Left renal cortex interstitium (tissue), 4 donors: ENCODE measurements at places on chromosomes 5 and 9. TPM values are rescaled to one million over a fixed set of nuclear protein-coding genes. Genes with fewer than 3 reads are reported as not detected.

Gene GAPT
- 1.5 TPM for polyA plus RNA-seq

Gene NKD2
- 21.6 TPM for polyA plus RNA-seq

Gene CTNND2
- 2.2 TPM for polyA plus RNA-seq

Gene PCDHB3
- polyA plus RNA-seq, result 3.0 TPM

Gene PCDH1
- 25.6 TPM for polyA plus RNA-seq

Gene PCDHGA3
- 4.1 TPM for polyA plus RNA-seq

Gene NPR2
- 30.8 TPM for polyA plus RNA-seq

Gene NFIL3
- polyA plus RNA-seq, result 23.0 TPM

Gene PCDHGC4
- polyA plus RNA-seq, result 4.1 TPM

Gene SHISAL2B
- not detected for polyA plus RNA-seq

Gene ABCA1
- polyA plus RNA-seq, result 8.4 TPM

Gene WDR36
- polyA plus RNA-seq, result 29.1 TPM

Gene CD180
- 0.85 TPM for polyA plus RNA-seq

Gene ARHGEF39
- polyA plus RNA-seq, result 10.9 TPM

Gene SUSD3
- 8.5 TPM for polyA plus RNA-seq

Gene SLC36A2
- polyA plus RNA-seq, result 8.8 TPM

Gene LSM11
- 7.6 TPM for polyA plus RNA-seq

Gene PROB1
- polyA plus RNA-seq, result 3.2 TPM

Gene BTNL8
- polyA plus RNA-seq, result 0.84 TPM

Gene THBS4
- 10.9 TPM for polyA plus RNA-seq

Gene GABRA6
- polyA plus RNA-seq, result 0.19 TPM

Gene LIFR
- polyA plus RNA-seq, result 66.0 TPM

Gene NANS
- polyA plus RNA-seq, result 40.0 TPM

Gene HBEGF
- polyA plus RNA-seq, result 10.7 TPM

Gene ANKH
- polyA plus RNA-seq, result 21.8 TPM

Gene SLC45A2
- polyA plus RNA-seq, result 0.96 TPM

Gene SLC34A3
- 12.7 TPM for polyA plus RNA-seq

Gene JAKMIP2
- polyA plus RNA-seq, result 4.5 TPM
